ENCODE measurements at places on chromosomes 3 and 15.
A peak's percentile ranks its signal among the peaks of the same experiment; 100 is the strongest.

DNA sequence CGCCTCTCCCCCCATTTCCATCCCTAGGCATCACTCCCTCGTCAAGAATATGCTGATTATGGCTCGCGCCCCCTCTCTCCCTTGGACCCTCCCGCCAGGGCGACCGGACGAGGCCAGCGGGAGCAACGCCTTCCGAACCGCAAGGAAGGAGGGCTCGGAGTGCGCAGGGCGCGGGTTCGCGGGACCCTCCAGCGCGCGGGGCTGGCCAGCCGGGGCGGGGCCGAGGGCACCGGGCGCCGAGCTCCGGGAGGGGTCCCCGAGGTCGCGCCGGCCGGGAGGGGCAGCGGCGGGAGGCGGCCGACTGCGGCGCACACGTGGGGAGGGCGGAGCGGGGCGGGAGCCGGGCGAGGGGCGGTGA, 483 bp downstream of the EHD4 start:
- no peak for DNase-seq

- no peak for DNase-seq
Observed at GRCh38 chr3:73427048-73427706, 197.6 kb downstream of the PDZRN3 start.

GRCh38 chr3:139109271-139109670, 64.6 kb upstream of the PRR23C start:
- no peak for DNase-seq

DNA sequence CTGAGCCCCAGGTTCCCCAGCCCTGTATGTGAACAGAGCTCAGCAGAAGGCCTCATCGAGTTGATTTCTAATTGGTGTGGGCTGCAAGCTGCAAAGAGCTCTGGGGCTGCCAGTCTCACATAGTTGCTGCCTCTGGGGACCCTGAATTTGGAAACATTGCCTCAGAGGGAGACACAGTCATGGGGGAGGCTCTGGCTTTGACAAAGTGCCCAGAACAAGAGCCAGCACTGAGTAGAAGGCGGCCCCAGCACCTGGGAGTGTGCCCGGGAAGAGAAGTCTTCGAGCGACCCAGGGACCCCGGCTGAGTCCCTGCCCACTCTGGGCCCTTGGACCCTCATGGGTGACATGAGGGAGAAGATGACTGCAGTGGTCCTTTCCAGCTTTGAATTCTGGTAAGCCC, 7.3 kb downstream of the NTRK3 start:
- no peak for DNase-seq

DNA sequence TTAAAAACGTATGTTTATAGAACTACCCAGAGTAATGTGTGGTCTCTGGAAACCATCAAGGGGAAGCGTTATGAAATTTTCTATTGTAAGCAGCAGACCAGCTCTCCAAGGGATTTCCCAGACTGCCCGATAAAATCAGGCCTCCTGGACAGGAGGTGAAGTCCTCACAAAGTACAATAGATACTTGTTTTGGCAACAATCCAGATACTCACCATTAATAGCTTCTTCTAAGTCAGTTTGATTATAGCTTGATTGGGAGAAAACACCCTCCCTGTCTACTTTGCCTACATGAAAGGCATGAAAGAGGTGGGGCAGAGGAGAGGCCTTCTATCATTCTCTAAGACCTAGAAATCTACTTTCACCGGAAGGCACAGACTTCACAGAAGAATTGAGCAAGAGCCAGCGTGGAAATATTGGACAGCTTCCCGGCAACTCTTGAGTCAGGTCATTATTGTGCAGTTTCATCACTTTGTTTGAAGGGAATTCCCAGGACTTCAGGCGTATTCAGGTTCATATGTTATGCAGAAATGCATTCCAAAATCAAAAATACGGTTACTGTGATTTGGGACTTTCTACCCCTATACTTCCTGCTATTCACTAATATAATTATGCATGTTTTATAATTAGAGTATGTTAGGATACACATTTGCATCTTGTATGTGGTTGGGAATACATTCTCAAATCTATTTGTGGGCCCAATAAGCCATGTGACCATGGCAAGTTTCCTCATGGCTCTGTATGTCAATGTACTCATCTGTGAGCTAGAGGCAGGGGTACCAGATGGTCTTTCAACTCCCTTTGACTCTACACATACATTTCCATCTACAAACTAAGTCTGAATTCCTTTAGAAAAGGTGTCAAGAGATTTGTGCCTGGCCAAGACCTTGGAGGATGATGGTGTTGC, 103.5 kb downstream of the CD47 start:
- peak; percentile 90 for DNase-seq
